SW480 (cell line): ENCODE measurements at places on chromosomes 7 and 10.
A peak's percentile ranks its signal among the peaks of the same experiment; 100 is the strongest.

GRCh38 chr10:14384915-14385314 lies 54.2 kb upstream of the FRMD4A start:
- no peak for DNase-seq

GRCh38 chr7:98211221-98211675 lies at the start of gene BHLHA15:
Gene BHLHA15 (plus strand): TSS chr7:98211439. CDS start chr7:98212310, 871 bp downstream.
- peak; percentile 59 for DNase-seq

- DNase-seq = no peak
Measured at GRCh38 chr7:129458171-129458570, 23.9 kb downstream of the STRIP2 start.

DNA sequence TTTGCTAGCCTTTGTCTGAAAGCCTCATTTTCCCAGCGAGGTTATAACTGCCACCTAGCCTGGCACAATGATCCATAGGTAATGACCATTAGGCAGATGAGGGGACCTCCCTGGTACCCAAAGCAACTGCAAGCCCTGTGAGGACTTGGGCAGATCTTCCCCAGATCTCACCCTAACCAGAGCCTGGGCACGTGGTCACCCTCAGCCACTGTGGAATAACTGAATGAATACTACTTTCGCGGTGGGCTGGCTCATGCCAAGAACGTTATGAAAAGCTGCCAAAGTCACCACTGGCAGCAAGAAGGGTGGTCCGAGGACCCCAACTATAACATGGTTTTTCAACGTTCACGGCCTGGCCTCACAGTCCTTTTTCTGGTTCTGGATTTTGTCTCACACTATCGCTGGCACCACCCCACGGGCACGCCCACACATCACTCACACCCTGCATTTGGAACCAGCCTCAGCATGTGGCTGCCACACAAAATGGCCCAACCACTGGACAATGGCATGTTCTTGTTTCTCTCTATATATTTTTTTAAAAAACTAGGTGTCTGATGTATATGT lies 3.4 kb downstream of the PRKAG2 start:
- DNase-seq = no peak

GRCh38 chr7:156000601-156001396 lies 188.5 kb upstream of the SHH start:
- no peak for DNase-seq

GRCh38 chr10:117001144-117001543 lies 3.8 kb downstream of the SHTN1 start:
- no peak for DNase-seq

DNA sequence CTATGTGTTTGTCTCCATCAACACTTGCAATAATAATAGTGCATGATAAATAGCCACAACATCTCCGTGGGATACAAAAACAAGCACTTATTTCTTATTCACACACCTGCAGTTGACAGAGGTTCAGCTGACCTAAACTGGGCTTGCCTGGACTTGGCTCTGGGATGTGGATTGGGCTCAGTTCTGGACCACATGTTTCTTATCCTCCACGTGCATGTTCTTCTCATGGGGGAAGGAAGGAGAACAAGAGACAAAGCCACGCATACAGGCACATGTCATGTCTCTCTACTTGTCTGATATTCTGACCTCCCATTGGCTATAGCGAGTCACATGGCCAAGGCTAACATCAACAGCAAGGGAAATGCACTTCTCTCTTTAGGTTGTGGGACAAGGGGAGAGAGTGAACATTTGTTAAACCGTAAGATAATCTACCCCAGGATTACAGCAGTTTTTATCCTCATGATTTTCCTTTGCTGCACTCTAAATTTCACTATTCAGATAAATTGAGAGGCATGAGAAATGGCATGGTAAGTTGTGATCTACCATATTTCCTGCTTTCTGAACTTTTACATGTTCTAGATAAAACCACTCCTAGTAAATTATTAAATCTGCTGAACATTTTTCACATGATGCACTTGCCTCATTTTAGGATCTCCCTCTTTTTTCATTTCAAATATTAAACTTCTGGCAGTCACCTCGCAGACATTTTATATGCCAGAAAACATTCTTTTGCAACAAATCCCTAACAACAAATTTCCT lies 33.7 kb downstream of the CFAP58 start:
- no peak for DNase-seq

- DNase-seq = no peak
Measured at GRCh38 chr7:5679813-5680473, 101.5 kb downstream of the RNF216 start.

DNA sequence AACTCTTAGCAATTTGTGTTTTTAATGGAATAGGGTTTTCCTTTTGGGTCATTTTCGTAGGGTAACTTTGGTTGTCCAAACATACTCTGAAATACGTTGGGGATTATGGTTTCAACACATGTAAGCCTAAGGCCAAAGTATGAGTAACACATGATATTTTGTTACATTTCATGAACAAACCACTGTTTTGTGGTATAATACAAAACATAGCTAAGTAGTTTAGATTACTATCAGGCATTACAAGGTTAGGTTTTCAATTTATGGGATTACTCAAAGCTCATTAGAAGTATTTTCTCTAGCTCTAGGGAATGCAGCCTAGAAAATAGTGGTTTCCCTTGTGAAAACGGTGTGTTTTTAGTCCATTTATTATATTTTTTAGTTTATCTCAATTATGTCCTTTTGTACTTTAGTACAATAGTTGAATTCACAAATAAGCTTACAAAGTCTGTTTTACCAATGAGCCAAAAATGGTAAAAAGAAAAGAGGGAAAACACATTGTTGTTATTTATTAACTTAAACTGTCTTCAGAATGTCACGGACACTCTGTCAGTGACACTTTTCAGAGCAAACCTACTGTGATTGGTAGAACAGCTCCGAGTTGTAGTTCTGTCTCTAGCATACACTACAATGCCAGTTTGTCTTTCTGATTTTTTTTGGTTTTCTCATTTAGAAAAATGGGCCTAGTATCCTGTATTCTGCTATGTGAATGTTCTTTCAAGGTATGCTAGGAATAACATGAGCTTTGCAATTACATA lies 473.7 kb downstream of the SUGCT start:
- DNase-seq = no peak

GRCh38 chr10:7218968-7219367 lies 191.9 kb downstream of the SFMBT2 start:
- DNase-seq = peak; percentile 6

DNA sequence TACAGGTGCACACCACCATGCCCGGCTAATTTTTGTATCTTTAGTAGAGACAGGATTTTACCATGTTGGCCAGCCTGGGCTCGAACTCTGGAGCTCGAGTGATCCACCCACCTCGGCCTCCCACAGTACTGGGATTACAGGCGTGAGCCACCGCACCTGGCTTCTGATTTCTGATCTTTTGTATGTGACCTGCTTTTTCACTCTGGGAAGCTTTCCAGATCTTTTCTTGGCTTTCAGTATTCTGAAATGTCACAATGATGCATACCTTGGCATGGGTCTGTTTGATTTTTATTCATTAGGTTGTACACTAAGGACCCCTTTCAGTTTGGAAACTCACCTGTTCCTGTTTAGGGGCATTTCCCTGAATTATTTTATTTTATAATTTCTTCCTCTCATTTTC lies 41.6 kb downstream of the PROSER2 start:
- no peak for DNase-seq

- no peak for DNase-seq
Measured at GRCh38 chr10:35639728-35640401, 2.2 kb downstream of the FZD8 start.

GRCh38 chr7:105028004-105028403 lies 14.0 kb downstream of the KMT2E start:
- no peak for DNase-seq

- no peak for DNase-seq
Measured at GRCh38 chr7:69436946-69437345, 161.3 kb upstream of the AUTS2 start.

DNA sequence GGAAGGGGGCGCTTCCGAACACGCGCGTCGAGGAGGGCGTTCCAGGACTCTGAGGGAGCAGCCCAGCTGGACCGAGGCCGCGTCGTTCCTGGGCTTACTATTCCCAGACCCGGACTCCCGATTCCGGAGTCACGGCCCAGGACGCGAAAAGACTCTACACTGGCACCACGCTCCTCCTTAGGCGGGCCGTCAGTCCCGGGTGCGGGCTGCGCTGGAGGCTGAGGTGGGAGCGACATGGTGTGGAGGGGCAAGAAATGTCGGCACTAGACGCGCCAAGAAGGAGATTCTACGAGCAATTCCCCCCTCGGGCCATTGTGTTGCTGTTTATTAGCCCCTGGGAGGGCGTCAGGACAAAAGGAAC lies 584 bp upstream of the RUNDC3B start:
- no peak for DNase-seq

GRCh38 chr10:15169555-15170401 lies 1.3 kb upstream of the NMT2 start:
- DNase-seq = no peak

DNA sequence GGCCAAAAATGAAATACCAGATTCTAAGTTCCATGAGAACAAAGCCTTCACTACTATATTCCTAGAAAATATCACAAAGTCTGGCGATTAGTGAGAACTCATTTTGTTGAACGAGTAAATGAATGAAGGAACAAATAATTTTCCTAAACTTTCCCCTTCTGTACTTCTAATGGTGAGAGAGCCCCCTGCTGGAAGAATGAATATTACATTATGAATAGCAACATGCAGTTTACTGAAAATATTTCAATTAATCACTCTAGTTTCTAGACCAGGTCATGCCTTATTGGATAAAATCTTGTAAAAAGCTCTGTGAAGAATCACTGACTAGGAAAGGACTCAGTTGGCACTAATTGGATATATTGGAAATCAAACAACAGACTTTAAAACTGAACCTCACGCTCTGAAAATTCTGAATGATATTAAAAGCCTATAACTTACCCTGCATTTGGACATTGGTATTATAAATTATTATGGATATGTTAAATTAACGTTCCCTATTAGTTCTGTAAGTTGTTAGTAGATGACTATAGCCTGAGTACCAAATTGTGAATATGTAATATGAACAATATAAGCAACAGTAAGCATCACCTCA lies 32.4 kb upstream of the MTPN start:
- DNase-seq = peak; percentile 43

DNA sequence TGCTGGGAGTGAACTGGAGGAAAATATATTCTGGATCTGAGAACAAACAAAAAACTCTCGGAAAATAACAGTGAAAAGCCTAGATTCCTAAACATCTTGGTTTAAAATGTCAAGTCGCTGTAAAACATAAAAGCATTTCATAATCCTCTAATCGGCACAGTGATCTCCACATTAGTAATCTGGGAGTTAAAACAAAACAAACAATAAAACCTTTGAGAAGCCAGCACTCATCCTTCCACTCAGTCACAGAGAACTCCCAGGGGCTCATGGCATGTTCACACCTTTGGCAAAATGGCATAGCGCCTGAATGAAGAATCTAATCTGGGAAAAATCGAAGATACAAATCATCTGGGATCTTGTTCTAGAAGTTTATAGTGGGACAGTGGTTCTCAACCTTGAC lies 24.1 kb upstream of the HPS1 start:
- DNase-seq = no peak

DNA sequence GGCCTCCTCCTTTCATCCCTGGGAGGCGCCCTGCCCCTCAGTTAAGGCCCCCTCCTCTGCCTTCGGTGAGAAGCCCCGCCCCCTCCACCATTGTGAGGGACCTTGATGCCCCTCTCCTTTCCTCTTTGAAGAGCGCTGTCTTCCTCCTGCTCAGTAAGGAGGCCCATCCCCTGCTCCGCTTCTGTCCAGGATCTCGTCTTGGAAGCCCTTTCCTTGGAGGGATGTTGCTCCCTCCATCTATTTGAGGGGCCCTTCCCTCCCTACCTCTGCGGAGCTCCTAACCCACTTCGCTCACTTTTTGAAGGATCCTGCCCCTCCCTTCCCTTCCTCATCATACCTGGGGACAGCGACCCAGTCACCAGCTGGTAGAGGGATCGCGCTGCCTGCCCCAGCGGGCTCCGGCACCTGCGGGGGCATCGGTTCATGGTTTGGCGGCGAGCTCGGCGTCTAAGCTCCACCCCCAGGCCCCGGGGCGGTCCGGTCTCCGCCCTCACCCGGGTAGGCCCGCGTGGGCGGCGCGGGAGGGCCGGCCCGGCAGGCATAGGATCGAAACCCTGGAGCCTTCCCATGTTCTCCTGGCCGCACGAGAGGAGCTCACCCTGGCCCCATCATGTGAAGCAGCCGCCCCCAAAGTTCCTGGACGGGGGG lies 4.1 kb downstream of the KCNIP2 start:
- DNase-seq = no peak

DNA sequence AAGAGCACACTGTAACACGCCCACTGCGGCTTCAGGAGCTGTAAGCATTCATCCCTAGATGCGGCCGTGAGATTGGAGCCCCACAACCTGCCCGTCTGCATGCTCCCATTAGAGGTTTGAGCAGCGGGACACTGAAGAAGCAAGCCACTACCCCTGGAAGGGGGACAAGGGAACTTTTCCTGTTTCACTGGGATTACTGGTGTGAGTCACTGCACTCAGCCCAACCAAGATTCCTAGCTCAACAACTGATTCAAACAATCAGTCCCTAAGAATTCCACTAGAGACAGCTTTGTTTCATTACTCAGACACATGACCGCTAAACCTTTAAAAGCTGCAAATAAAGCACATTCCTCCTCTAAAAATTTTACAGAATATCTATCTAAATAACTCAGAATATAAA lies 69.8 kb downstream of the ORC5 start:
- no peak for DNase-seq

DNA sequence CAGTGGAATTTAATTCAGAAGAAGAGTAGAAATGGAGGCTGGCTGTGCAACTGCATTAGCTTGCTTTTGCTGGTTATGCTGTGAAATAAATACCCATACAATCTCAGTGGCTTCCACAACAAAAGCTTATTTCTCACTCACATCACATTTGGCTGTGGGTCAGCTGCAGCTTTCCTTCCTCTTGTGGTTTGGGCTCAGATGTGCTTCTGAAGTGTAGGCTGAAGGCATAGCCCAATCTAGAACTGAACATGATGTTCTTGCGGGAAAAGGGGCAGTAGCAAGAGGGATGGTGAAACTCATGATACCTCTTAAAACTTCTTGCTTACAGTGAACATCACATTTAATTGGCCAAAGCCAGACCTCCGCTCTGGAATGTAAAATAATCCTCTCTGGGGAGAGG lies 119.9 kb downstream of the HECW1 start:
- DNase-seq = no peak

DNA sequence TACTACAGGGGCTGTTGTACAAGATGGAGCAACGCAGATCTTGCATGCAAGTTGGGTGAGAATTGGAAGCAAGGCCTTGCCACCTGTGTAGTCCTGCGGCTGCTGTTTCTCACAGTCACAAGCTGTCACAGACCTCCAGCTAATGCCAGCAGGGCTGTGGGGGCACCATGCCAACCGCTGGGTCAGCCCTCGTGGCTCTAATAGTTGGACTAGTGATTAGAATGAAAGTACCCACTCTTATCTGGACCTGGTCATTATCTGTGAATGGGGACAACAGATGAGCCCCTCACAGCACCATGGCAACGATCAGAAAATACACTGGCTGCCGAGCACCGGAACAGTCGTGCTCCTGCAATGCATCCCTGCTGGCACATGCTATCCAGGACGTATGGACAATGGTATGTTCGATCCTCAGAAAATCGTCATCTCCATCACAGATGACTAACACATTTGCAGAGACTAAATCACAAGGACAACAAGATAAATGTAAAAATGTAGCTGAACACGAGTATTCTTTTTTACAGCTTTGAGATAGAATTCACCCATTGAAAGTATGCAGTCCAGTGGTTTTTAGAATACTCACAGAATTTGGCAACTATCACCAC lies 80.4 kb upstream of the CALN1 start:
- no peak for DNase-seq
